ENCODE measurements at places on chromosomes 2 and 18. TPM values are rescaled to one million over a fixed set of nuclear protein-coding genes. Genes with fewer than 3 reads are reported as not detected.

GRCh38 chr18:31261792-31262582 is 56.0 kb upstream of the DSG1 start:
- DNase-seq, result no peak

The CPS1 gene
- total RNA-seq, result 3.8 TPM

DNA sequence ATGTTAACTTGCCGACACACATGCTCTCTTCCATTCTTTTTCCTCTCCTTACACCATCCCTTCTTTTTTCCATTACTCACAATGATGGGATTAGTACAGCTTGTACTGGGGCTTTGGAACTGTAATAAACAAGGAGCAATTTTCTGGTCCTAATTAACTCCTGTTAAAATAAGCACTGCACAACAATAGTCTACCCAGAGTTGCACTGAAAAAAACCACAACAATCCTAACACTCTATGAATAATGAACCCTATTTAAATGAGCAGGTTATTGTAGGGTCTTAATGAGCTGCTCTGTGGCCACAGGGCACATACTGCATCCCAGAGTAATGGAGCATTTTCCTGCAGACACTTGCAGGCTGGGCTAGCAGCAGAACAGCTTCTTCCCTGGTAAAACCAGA is 380.3 kb downstream of the NRXN1 start:
- DNase-seq, result no peak

The PLEKHB2 gene
- total RNA-seq, result 68.2 TPM

The SLC5A7 gene
- total RNA-seq, result not detected

The SMYD1 gene
- not detected for total RNA-seq

Measured in mesenteric fat pad (tissue), 1 donor.